ENCODE measurements at places on chromosomes 5 and 9.

- DNase-seq = no peak
Observed at GRCh38 chr9:78210841-78211301, 25.0 kb upstream of the CEP78 start.

DNA sequence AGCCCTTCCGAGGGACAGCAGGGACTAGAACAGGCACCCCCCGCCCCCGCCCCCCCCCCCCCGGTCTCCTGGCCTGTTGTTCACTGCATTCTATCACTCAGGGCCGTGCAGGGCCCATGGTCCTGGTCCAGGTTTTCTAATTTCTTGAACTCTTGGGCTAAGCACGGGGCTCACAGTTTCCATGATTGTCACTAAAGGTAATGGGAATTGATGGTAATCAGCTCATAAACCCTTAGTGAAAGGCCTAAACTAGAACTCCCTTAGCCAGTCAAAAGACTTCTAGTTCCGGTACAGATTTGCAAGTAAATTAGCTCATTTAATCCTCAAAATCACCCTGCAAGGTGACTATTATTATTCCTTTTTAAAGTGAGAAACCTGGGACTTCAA is 14.7 kb upstream of the PWWP2A start:
- DNase-seq = no peak

- DNase-seq = no peak
Observed at GRCh38 chr9:121822093-121823085, 171.0 kb downstream of the DAB2IP start.

DNA sequence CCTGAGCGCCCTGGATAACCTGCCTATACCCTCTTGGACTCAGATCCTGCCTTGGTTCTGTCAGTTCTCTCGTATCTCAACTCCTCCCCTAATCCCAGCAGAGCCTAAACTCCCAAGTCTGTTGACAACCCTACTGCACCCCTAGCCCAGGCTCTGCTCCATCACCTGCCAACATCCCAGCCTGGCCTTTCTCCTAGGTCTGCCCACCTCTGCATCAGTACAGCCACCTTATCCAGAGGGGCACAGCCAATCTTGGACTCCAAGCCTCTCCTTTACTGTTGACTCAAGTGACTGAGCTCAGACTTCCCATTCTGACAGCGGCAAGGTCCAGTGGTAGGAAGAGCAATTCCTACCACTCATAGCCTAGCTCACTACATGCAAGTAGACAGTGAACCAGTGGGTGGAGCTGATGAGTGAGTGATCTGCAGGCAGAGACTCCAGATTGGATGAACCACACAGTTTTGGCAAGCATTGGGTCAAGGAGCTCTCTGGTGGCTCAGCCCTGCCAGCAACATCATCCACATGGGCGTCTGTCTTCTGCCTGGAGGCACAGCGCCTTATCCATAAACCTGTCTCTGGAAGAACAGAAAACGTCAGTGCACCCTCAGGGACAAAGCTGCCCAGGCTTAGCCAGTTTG is 26.5 kb downstream of the TRMO start:
- DNase-seq = no peak

Measured in stimulated activated CD8-positive, alpha-beta memory T cell treated with anti-CD3 and anti-CD28 coated beads, Interleukin-2, amount 100 ng/mL, for 48 hours (primary cell).